ENCODE measurements at places on chromosomes 1 and 21.

GRCh38 chr1:76955652-76956051, 88.4 kb downstream of the ST6GALNAC5 start:
- no peak for DNase-seq

GRCh38 chr1:46575300-46575699, 23.9 kb upstream of the KNCN start:
- no peak for DNase-seq

GRCh38 chr1:158534496-158534895, 19.7 kb downstream of the OR6Y1 start:
- no peak for DNase-seq

- no peak for DNase-seq
These were observed 852 bp downstream of the RGS7 start for GRCh38 chr1:241356187-241356518.

DNA sequence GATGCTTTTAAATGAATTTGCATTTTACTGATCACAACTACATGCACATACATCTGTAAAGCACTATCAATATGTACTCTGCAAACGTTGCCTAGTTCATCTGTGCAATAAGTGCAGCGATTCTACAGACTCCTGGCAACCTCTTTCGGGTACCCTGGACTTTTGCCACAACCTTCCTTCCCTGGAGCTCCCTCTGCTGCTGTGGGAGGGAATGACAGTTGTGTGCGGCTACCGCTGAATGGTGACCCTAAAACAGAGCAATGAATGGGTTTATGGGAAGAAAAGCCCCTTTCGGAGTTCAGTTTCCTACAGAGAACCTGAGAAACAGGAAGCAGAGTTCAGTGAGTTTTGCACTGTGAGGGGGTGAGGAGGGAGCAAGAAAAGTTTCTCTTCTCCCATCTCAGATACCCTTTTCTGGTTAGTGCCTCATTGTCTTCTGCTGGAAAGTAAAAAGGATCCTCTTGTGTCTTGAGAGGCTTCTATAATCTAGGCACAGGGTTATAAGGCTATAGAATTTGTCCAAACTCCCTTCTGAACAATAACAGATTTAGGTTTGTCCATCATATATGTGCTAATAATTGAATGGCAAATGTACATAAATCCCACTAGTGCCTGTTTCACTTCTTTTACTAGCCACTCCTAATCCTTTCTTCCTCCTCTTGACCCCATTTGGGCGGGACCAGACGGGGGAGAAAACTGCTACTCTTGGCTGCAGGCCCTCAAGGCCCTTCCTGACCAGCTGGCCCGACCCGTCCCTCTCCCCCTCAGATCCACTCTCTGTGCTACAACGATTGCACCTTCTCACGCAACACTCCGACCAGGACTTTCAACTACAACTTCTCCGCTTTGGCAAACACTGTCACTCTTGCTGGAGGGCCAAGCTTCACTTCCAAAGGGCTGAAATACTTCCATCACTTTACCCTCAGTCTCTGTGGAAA, 19.8 kb upstream of the SARS1 start:
- no peak for DNase-seq

GRCh38 chr1:65027666-65028358, 61.5 kb upstream of the JAK1 start:
- no peak for DNase-seq

DNA sequence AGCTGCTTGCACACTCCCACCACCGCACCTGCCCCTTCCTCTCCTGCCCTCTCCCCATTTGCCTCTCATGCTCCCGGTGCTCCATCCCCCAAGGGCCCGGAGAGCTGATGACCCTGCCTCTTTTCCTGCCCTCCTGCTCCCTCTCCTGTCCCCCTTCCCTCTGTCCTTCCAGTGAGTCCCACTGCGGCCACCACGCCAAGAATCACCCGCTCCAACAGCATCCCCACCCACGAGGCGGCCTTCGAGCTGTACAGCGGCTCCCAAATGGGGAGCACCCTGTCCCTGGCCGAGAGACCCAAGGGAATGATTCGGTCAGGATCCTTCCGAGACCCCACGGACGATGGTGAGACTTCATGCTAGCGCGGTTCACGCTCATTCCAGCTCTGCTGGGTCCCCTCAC, 40.7 kb upstream of the IPO9 start:
- no peak for DNase-seq

DNA sequence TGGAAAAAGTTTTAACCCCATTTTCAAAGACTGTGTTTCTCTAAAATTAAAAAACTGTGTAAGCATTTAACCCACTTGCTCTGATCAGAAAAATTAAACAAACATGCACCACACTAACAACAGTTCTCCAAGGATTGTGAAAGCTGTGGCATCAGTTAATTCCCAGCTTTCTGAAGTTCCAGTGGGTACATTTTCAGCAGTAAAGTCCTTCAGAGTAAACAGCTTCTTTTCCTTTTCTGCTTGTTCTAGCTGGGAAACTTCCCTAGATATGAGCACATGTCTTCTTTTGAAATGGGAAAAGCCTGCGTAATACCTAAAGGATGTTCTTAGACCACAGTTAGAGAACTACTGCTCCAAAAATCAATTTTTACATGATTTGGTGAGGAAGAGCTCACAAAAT, 11.1 kb downstream of the PRRX1 start:
- no peak for DNase-seq

DNA sequence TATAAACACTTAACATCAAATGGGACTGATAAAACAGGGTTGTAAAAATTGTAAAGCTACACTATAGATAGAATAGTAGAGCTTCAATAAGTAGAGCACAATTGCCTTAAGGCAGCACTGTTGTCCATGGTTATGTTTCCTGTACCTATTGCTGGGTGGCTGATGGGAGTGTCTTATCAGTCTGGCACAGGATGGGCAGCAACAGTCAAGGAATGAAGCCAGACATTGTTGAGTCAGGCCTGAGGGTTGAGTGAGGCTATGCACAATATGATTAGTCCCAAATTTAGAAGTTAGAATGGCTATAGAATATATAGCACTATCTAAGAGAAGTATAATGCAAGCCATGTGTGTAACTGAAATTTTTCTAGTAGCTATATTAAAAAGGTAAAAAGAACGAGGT, 25.0 kb upstream of the CD1D start:
- no peak for DNase-seq

DNA sequence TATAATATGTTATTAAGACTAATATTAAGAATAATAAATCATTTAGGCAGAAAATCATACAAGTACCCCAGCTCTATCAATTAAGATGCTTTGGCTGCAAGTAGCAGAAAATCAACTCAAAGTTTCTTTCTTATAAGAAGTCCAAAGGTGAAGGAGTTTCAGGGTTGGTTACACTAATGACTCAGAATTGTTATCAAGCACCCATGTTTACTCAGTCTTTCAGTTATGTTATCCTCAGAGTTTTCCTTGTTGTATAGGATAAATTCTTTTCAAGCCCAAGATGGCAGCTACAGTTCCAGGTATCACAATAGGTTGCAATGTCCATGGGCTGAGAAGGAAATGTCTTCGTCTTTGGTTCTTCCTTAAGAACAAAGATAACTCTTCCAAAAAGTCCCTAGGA, 163.6 kb downstream of the TNFSF18 start:
- DNase-seq = no peak

- DNase-seq = peak; percentile 87
These were observed 350 bp upstream of the S100A6 start for GRCh38 chr1:153536012-153536670.

DNA sequence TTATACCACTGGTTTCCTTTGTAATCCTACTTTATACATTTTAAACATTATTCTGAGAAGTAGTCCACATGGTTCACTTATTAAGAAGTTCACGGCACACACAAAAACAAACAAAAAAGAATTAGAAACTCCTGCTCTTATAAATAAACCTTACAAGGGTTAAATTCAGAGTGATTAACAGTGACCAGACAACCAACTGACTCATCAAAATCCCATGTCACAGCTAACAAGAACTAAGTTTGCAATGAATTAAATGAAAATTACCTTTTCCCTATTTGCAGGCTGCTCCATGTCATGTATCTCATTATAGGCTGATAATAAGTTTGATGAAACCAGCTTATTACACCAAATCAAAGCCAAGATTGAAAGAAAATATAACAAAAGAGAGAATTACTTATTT, 77.5 kb downstream of the PUM1 start:
- DNase-seq = no peak

DNA sequence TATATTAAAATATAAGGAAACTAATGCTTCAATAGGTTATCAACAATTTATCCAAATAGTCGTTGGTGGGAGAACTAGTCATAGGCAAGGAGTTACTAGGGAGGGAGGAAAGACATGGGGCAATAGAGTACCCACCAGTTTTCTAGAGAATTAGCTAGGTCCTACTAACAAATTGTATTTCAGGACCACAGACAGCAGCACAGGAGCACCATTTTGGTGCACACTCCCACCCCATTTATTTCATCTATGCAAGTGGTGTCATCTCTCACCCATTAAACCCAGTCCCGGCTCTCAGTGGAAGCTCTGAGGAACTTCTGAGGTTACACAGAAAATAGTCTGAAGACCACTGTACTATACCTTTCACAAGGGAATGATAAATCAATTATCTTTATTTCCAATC, 89.0 kb upstream of the BCAR3 start:
- DNase-seq = no peak

- DNase-seq = peak; percentile 9
These were observed 17.2 kb downstream of the VCAM1 start for GRCh38 chr1:100736746-100737145.

- DNase-seq = no peak
These were observed 140.6 kb downstream of the RERE start for GRCh38 chr1:8676813-8677212.

GRCh38 chr1:200369131-200369530, 40.7 kb downstream of the ZNF281 start:
- no peak for DNase-seq

- DNase-seq = no peak
These were observed 661.7 kb downstream of the KCNT2 start for GRCh38 chr1:195946500-195946899.

DNA sequence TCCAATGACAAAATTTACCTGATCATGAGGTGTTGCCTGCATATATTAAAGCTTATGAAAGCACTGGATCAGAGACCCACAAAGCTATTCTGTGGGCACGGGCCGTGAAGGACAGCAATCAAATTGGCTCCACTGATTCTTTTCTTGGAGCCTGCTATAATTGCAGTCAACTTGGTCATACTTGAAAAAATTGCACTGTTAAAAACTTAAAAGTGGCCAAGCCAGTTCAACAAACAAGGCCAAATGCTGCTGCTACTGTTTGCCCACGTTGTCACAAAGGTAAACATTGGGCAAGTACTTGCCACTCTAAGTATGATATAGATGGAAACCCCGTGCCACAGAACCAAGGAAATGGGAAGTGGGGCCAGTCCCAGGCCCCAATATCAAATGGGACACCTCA, 37.8 kb downstream of the CYP4A11 start:
- DNase-seq = no peak

GRCh38 chr1:179925922-179926849, 28.4 kb upstream of the CEP350 start:
- DNase-seq = no peak

GRCh38 chr1:17233675-17234320, 15.1 kb upstream of the PADI3 start:
- DNase-seq = peak; percentile 88

DNA sequence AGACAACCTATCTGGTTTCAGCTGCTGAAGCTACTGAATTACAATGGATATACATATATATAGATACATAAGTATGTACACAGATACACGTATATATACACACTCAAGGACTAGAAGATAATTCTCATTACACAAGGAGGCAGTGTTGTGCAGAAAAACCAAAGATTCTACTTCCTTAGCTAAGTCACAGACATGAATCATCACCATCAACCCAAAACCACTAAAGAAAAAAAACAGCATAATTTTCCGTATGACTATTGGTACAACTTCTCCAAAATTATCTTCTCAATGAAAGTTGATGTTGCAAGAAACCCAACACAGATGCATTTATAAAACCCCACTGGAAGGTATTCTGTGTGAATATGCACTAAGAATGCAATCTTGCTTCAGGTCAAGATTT, 36.8 kb upstream of the RPF1 start:
- DNase-seq = peak; percentile 50

GRCh38 chr1:92948071-92948470, 13.2 kb downstream of the DIPK1A start:
- DNase-seq = no peak

DNA sequence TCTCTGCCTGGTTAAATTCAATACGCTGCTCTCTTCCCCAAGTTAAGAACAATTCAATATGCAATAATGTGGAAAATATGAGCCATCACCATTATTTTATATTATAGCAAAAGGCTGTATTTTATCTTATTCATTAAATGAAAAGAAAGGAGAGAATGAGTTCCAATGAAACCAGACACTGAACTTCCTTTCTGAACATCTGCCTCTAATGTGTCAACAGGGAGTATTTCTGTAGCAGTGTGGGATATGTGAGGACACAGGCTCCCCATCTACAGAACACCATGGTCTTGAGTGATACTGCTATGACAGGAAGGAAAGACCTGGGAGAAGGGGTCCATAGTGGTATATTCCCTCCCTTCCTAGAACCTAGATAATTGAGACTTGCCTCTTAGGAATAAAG, 46.3 kb downstream of the CASQ2 start:
- DNase-seq = no peak

DNA sequence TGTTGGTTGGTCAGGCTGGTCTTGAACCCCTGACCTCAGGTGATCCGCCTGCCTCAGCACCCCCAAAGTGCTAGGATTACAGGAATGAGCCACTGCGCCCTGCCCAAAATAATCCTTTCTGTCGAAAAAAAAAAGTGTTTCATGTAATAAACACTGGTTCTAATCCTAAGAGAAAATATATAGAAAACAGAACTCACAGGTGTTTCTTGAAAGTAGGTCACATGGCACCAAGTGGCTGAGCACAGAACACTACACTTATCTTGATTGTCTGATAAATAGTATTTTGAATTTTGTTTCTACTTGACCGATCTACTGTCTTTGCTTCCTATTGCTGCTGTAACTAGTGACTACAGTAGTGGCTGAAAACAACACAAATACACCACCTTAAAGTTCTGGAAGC, 87.6 kb upstream of the SOD1 start:
- DNase-seq = no peak

GRCh38 chr1:182299728-182300616, 91.6 kb downstream of the GLUL start:
- DNase-seq = no peak

DNA sequence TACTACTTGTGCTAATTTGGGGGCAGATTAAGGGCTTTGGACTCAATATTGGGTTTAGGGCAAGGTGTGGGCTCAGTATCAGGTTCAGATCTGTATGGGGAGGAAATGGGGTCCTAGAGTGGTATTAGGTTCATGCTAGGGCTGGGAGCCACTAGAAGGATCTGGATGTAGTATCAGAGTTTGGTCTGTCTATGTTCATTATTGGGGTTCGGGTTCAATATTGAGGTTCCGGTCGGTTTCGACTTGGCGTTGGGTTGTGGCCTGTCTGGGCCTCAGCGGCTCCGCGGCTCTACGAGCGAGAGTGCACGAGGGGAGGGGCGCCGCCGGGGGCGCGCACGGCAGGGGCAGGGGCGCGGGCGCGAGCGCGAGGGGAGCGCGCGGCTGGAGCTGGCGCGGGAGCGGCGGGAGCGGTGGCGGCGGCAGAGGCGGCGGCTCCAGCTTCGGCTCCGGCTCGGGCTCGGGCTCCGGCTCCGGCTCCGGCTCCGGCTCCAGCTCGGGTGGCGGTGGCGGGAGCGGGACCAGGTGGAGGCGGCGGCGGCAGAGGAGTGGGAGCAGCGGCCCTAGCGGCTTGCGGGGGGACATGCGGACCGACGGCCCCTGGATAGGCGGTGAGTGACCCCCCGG, at the start of gene PTPRF:
PTPRF (plus strand) TSS at position 401 of the 624 bp plus-strand sequence. CDS start 14,193 bp downstream, outside the sequence.
- DNase-seq = peak; percentile 75
